ENCODE measurements at places on chromosomes 4 and X. TPM values are rescaled to one million over a fixed set of nuclear protein-coding genes. Genes with fewer than 3 reads are reported as not detected.

- H3K27me3 ChIP-seq: peaks cover 45% of the 10 kb centered on the region
- H3K36me3 ChIP-seq: no peaks in the 10 kb centered on the region
- H3K4me1 ChIP-seq: no peaks in the 10 kb centered on the region
- H3K27ac ChIP-seq: no peak overlapping the region
- H3K4me3 ChIP-seq: no peak overlapping the region
- no peak for DNase-seq
Observed at GRCh38 chrX:105653891-105654290, 168.4 kb upstream of the NRK start.

DNA sequence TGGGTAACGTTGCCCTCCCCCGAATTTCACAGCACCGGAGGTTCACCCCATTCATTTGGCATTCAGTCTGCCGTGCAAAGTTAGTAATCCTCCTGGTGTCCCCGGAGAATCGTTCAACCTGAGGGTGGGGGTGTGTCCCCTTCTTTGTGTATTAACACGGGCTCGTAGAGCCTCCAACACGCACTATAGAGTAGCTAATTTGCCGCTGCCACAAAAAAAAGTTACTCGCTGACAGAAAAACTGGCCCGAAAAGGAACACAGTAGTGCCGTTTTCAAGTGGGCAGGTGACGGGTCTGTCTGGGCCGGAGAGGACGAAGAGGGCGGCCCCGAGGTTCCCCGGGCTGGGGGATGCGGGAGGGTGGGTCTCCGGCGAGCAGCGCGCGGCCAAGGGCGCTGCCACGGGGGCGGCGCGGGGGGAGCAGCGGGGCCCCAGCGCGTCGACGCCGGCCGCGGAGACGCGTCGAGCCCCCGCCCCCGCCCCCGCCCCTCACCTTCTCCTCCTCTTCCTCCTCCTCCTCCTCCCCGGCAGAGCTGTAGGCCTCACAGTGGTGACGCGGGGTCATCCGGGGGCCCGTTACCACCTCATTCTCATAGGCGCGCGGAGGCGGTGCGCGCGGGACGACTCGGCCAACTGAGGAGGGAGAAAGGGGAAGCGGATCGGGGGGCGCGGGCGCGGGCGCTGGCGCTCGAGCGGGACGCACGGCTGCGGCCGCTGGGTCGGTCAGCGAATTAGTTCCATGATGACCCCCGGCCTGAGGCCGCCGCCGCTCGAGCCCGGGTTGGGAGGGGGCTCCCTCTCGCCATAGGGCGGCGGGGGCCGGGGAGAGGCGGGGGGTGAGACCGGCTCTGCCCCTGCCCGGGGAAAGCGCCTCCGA lies 571 bp downstream of the CCNI start:
- H3K4me3 ChIP-seq: no peak overlapping the region
- H3K4me1 ChIP-seq: peaks cover 15% of the 10 kb centered on the region
- DNase-seq: peak; percentile 76

- no peaks in the 10 kb centered on the region for H3K4me1 ChIP-seq
- no peak overlapping the region for H3K4me3 ChIP-seq
- no peak overlapping the region for H3K27ac ChIP-seq
- H3K27me3 ChIP-seq: peaks cover 69% of the 10 kb centered on the region
Observed at GRCh38 chrX:115535844-115536243, 25.1 kb upstream of the PLS3 start.

- DNase-seq: no peak
- H3K36me3 ChIP-seq: no peaks in the 10 kb centered on the region
- no peaks in the 10 kb centered on the region for H3K4me1 ChIP-seq
- H3K4me3 ChIP-seq: no peak overlapping the region
Observed at GRCh38 chr4:163666332-163666873, 171.9 kb downstream of the TMA16 start.

DNA sequence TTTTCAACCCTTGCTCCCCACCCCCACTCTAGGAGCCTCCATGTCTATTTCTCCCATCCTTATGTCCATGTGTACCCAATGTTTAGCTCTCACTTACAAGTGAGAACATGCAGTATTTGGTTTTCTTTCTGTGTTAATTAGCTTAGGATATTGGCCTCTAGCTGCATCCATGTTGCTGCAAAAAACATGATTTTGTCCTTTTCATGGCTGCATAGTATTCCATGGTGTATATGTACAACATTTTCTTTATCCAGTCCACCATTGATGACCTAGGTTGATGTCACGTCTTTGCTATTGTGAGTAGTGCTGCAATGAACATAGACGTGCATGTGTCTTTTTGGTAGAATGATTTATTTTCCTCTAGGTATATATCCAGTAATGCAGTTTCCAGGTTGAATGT lies 472.8 kb downstream of the ZNF674 start:
- H3K36me3 ChIP-seq: peaks cover 4% of the 10 kb centered on the region
- H3K27me3 ChIP-seq: peaks cover 4% of the 10 kb centered on the region
- no peak overlapping the region for H3K4me3 ChIP-seq
- H3K27ac ChIP-seq: no peak overlapping the region
- no peak for DNase-seq

GRCh38 chrX:55815546-55815945 lies 98.0 kb downstream of the RRAGB start:
- DNase-seq: no peak
- H3K36me3 ChIP-seq: no peaks in the 10 kb centered on the region
- H3K27me3 ChIP-seq: peaks cover 9% of the 10 kb centered on the region
- no peaks in the 10 kb centered on the region for H3K4me1 ChIP-seq
- no peak overlapping the region for H3K27ac ChIP-seq

DNA sequence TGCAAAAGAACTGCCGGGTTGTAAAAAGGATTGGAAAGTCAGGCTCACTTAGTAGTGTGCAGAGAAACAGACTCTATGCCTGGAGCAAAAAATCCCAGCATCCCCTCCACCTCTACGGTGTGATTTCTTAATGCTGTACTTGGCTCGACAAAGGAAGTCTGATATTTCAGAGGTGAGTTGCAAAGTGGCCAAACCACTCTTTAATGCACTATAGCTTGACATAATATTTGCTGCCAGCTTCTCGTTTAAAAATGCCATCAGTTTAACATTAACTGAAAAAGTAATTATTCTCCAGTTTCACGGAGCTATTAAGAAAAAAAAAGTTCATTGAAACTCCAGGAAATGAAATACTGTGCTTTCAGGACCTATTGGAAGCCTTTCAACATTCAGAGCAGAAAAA lies 448.3 kb upstream of the ZFP42 start:
- H3K4me1 ChIP-seq: peaks cover 5% of the 10 kb centered on the region
- H3K36me3 ChIP-seq: peaks cover 5% of the 10 kb centered on the region
- H3K27me3 ChIP-seq: no peaks in the 10 kb centered on the region
- H3K4me3 ChIP-seq: no peak overlapping the region
- DNase-seq: peak; percentile 11

- H3K4me1 ChIP-seq: peaks cover 69% of the 10 kb centered on the region
- no peaks in the 10 kb centered on the region for H3K27me3 ChIP-seq
- H3K4me3 ChIP-seq: peak overlapping the region; percentile 72
- H3K27ac ChIP-seq: peak overlapping the region; percentile 43
- DNase-seq: peak; percentile 61
Observed at GRCh38 chr4:184805462-184806228, 20.1 kb downstream of the ACSL1 start.

GRCh38 chrX:150704030-150704613 lies 10.9 kb downstream of the MTMR1 start:
- peaks cover 15% of the 10 kb centered on the region for H3K27me3 ChIP-seq
- H3K4me1 ChIP-seq: no peaks in the 10 kb centered on the region
- no peak overlapping the region for H3K27ac ChIP-seq
- H3K4me3 ChIP-seq: no peak overlapping the region
- DNase-seq: peak; percentile 20

DNA sequence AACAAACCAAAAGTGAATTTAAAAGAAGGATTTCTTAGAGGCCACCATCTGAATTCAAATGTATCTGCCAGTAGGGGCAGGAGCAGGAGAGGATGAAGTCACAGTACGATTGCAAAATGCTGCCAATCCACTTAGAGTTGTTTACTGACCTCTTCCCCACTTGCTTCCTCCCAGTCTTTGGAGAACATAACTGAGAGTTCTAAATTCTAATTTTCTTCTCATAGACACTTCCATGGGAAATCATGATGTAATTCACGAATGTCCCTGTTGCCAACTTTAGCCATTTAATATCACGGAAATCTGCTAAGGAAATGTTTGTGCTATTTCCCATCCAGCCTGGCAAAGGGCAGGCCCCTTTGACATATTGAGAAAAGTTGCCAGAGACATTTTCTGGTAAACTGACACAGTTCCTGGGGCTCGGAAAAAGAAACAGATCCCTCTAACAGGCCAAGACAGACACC lies 33.6 kb upstream of the NOCT start:
- H3K4me3 ChIP-seq: no peak overlapping the region
- no peaks in the 10 kb centered on the region for H3K36me3 ChIP-seq
- H3K27me3 ChIP-seq: no peaks in the 10 kb centered on the region

DNA sequence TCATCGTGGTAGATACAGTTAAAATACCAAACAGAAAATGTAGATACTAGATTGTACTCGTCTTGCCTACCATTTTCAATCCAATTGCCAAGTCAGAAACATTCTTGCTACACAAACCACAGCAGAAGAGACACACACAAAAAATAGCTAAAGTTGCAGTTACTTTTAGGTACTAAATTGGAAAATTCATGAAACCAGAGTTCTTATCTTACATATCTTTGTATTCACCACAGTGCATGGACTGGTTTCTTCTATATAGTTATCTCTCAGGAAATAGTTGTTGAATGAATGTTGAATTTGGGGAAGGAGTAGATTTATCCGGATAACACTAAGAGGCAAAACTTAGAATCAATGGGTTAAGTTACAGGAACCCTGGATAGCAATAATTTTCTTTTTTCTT lies 14.2 kb downstream of the COL4A5 start:
- H3K27me3 ChIP-seq: peaks cover 35% of the 10 kb centered on the region
- H3K4me3 ChIP-seq: no peak overlapping the region
- H3K27ac ChIP-seq: no peak overlapping the region
- no peaks in the 10 kb centered on the region for H3K4me1 ChIP-seq

- H3K36me3 ChIP-seq: no peaks in the 10 kb centered on the region
- H3K4me3 ChIP-seq: no peak overlapping the region
- H3K4me1 ChIP-seq: no peaks in the 10 kb centered on the region
Observed at GRCh38 chrX:43953218-43953617, 20.0 kb downstream of the NDP start.

GRCh38 chr4:52892880-52893279 lies 30.8 kb downstream of the RASL11B start:
- H3K4me3 ChIP-seq: no peak overlapping the region
- no peak overlapping the region for H3K27ac ChIP-seq
- H3K36me3 ChIP-seq: peaks cover 4% of the 10 kb centered on the region
- no peaks in the 10 kb centered on the region for H3K27me3 ChIP-seq

DNA sequence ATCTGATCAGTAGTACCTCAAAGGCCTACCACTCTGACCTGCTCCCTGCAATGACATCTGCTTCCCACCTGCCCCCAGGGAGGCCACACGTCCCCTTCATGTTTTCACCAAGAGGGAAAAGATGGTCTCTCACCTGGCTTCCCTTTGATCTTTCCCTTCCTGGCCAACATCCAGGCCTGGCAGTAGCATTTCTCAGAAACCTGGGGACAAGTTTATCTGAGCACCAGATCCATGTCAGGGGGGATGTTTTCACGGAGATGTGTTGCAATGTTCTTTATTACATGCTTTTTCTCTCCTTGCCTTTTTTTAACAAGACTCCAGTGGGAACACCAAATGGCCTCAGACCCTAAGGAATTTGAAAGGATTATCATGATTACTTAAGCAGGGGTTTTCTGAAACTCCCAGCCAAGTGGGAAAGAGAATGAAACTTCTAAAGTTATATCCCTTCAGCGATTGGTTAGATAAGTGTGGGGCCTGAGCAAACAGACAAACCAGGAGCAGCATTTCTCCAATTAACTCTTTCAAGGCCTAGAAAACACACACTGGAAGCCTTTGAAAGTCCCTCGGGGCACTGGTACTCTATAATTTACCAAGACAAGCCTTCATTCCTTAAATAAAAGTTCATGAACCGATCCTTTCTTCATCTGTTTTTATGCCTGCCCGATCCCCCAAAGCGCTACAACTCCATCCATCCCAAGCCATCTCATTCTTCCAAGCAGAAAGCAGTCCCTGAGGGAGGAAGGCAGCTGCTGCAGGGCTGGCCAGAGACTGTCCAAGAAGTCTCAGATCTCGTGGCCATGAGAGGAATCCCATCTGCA lies 94.1 kb downstream of the BCOR start:
- H3K4me3 ChIP-seq: no peak overlapping the region
- H3K27ac ChIP-seq: no peak overlapping the region
- peaks cover 31% of the 10 kb centered on the region for H3K27me3 ChIP-seq
- peaks cover 6% of the 10 kb centered on the region for H3K4me1 ChIP-seq
- no peaks in the 10 kb centered on the region for H3K36me3 ChIP-seq

DNA sequence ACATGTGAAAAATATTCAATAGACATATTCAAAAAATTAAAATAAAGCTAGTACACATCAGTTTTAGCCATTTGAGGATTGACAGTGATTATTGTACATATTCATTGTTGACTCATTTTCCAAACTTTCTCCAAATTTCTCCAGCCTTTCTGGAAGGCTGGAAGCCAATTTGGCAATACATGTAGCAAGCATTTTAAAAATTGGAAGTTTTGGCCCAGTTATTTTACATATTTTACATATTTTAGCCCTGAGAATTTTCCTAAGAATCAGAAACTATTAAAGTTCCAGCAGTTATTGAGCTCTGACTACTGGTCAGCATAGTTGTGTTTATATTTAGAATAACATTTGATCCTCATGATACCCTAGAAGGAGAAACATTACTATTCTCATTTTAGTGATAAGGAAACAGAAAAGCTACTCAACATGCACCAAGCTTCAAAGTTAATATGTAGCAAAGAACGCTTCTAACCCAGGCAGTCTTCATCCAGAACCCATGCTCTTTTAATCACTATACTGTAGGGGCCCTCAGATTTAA lies 3.2 kb downstream of the CABS1 start:
- peaks cover 43% of the 10 kb centered on the region for H3K27me3 ChIP-seq
- no peak overlapping the region for H3K27ac ChIP-seq
- no peaks in the 10 kb centered on the region for H3K4me1 ChIP-seq
- H3K36me3 ChIP-seq: no peaks in the 10 kb centered on the region
- H3K4me3 ChIP-seq: no peak overlapping the region
- DNase-seq: no peak

DNA sequence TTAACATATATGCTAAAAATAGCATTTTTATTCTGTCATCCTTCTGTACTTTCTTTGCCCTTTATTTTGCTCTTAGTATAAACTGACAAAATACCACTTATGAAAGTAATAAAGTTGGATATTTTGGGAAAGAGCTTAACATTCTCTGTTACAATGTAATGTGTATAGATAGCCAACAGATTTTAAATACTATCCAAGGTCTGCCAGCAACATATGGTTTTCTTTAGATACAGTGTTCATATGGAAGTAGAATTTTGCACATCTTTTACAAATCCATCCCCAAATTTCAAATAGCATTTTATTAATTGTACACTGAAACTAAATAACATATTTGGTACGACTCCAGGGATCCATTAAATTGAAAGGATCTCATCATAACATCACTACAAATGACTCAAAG lies 268.6 kb upstream of the PCDH18 start:
- H3K4me3 ChIP-seq: no peak overlapping the region
- no peaks in the 10 kb centered on the region for H3K4me1 ChIP-seq
- H3K36me3 ChIP-seq: no peaks in the 10 kb centered on the region
- H3K27ac ChIP-seq: no peak overlapping the region
- no peaks in the 10 kb centered on the region for H3K27me3 ChIP-seq

Gene PDZD4
- 0.29 TPM for total RNA-seq

Gene TENM3
- total RNA-seq: 34.1 TPM

Gene UNC5C
- not detected for total RNA-seq

Gene CXorf49
- not detected for total RNA-seq

Gene CXCL11
- total RNA-seq: not detected

Gene TIGD4
- total RNA-seq: 0.12 TPM

Gene ITIH6
- total RNA-seq: not detected

Gene TMPRSS11D
- not detected for total RNA-seq

Gene ARHGAP4
- total RNA-seq: 2.3 TPM

Gene LNX1
- total RNA-seq: not detected

Gene SLITRK2
- not detected for total RNA-seq
